Renal cortex interstitium (tissue), 15 donors: ENCODE measurements at places on chromosomes 7 and 10. TPM values are rescaled to one million over a fixed set of nuclear protein-coding genes. Genes with fewer than 3 reads are reported as not detected.

- DNase-seq: peak; percentile 73
Measured at GRCh38 chr10:35217455-35217854, 90.8 kb downstream of the CREM start.

Gene H2BK1
- polyA plus RNA-seq: not detected

Gene FBXL13
- 4.4 TPM for polyA plus RNA-seq

DNA sequence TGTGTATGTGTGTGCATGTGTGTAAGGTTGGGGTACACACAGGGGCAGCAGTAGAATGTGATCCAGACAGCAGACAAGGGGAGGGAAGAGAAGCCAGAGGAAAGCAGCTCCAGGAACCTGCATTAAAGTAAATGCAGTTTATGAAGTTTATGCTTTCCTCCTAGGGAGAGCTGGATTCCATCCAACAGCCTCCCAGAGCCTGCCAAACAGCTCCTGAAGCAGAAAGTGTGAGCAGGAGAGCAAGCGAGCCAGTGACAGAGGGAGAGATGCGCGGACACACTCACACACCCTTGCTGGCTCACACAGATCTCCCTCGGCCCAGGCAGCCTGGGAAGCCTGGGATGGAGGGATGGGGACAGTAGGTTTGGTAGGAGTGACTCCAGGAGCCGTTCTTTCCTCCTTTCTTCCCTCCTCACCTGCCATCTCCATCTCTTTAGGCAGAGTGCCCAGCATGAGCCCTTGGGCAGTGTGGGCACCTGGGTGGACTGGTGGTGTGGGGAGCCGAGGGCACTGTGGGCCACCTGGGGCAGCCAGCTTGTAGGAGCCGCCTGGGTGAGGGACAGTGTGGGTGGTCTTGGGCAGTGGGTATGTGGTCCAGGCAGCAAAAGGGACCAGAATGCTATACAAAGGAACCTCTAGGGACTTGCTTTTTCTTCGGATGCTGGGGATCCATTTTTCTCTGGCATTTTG, 46.1 kb downstream of the PAX2 start:
- DNase-seq: no peak

GRCh38 chr10:125023255-125023654, 81.3 kb downstream of the ZRANB1 start:
- DNase-seq: no peak

DNA sequence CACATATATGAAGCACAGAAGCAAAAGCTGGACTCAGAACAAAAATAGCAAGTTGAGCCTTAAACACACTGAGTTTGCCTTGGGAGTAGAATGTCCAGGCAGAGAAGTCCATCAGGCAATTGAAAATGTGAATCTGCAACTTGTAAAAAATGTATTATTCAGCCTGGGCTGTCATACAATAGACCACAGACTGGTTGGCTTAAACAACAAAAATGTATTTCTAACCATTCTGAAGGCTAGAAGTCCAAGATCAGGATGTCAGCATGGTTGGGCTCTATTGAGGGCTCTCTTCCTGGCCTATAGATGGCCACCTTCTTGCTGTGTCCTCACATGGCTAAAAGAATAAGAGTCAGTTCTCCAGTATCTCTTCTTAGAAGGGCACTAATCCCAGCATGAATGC, 76.5 kb upstream of the CAPZA2 start:
- DNase-seq: no peak
